ENCODE measurements at places on chromosomes 16 and 17.

- DNase-seq: no peak
Measured at GRCh38 chr17:76036497-76037261, 9.6 kb upstream of the EVPL start.

DNA sequence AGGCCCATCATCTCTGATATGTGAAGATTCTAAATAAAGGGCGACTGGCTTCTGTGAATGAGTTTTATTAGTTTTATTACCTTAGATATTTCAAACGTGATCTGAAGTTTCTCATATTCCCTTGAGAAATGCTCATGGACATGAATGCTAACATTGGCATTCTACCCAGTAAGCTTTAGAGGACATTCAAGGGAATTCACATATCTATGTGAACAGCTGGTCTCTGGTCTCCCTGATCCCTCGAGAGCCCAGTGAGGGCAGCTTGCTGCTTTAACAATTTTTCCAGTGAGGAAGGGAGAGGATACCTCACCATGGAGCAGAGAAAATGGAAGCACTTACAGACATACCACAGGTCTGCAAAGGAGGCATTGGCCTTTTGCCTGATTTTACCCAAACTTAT is 312.7 kb downstream of the CA10 start:
- DNase-seq: no peak

- no peak for DNase-seq
Measured at GRCh38 chr17:82470065-82470464, 11.5 kb downstream of the NARF start.

DNA sequence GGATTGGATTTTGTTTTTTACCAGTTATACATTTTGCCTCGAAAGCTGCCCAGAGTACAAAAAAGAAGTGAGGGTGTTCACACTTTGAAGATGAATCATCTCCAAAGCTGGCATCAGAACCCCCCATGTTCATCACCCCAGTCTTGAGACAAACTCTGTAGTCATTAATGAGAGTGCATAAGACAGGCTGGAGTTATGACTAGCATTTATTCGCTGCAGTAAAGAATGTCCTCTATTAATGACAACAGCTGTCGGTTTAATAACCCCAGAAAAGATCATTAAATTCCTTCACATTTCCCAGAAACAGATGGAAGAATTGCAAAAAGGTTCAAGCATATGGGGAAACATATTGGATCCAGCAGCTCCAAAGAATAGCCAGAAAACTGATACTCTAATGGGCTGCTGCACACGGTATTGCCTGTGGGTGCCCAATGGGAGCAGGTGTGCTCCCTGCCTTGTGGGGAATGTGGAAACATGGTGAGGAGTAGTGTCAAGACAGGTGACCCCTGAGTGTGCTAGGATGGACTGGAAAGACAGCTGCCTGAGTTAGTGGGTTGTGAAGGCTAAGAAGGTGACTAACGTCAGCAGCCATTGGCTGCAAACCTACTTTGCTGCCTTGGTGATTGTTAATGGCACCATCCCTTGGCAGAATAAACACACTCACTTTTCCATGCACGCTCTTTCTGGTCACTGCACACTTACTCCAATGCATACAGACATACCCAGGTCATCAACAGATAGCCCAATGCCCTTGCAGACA is 81.9 kb downstream of the AIPL1 start:
- no peak for DNase-seq

DNA sequence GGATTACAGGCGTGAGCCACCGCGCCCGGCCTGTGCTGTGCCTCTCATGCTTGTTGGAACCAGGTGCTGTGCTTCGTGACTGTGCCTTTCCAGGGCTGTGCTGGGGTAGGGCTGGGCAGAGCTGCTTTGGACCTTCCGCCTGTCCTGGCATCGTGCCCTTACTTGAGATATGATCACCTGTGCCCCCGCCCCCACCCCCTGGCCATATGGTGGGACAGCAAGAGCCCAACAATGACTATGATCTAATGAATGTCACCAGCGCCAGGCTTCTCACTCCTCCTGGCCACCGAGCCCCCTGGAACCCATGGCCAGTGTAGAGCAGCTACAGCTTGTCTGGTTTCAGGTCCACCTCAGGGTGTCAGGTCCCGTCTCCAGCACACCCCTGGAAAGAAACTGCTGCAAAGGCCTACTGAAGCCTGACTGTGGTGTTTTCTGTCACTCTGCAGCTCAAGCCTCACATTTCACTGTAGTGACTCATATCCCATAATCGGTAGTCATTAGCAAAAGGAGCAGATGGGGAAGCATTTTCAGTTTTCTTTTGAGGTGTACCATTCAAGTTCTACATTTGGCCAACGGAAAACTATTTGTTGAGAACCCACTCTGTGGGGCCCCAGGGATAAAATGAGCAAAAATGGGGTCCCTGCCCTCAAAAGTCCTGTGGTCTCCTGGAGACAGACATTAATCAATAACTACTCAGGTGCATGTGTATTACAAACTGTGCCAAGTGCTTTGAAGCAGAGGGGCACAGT is 22.1 kb downstream of the FCSK start:
- no peak for DNase-seq

GRCh38 chr16:66845791-66846221 is 1.6 kb downstream of the CA7 start:
- DNase-seq: no peak

GRCh38 chr17:80811181-80812105 is 180.2 kb upstream of the CHMP6 start:
- peak; percentile 34 for DNase-seq

DNA sequence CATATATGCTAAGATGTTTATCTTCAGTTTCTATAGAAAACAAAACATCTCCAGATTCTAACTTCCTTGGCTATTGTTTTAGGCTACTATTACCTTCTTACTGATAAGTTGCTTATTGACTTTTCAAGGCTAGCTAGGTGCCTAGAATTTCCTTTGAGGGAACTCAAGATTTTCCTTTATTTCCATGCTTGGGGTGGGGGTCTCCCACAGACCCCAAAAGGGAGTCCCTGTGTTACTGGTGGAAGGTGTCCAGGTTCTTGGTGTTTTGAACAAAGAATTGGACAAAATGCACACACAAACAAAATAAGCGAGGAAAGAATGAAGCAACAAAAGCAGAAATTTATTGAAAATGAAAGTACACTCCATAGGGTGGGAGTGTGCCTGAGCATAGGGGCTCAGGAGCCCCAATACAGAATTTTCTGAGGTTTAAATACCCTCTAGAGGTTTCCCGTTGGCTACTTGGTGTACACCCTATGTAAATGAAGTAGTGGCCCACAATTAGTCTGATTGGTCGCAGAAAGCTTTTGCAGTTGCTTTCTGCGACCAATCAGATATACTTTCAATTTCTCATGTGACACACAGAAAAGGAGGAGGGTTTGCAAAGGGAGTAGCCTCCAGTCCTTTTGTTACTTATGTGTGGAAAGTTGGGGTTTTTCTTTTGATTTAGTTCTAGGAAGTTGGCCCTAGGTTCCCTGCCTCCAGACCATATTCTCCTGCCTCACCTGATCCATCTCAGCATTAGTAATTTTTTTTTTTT is 67.5 kb downstream of the MARF1 start:
- no peak for DNase-seq

DNA sequence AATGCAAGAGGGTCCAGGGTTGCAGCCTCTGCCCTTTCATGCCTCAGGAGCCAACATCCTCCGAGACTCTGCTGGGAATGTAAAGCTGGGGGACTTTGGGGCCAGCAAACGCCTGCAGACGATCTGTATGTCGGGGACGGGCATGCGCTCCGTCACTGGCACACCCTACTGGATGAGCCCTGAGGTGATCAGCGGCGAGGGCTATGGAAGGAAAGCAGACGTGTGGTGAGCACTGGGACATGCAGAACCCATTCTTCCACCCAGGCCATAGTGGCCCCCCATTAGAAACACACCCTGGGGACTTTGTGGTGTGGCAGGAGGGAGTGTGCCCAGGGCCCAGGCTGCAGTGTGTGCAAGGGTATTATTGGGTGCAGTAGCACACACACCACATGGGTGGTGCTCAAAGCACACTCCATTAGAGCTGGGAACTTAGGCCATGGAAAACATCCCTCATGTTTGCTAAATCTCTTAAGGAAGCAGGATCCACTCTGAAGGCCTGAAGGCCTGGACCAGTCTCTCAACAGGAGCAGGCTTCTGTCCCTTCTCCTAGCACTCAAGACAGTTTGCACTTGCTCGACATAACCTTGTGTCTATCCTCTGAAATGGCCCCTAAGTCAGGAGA is 7.6 kb downstream of the LIMD2 start:
- DNase-seq: no peak

GRCh38 chr17:17361867-17362539 is 58.8 kb downstream of the NT5M start:
- DNase-seq: no peak

DNA sequence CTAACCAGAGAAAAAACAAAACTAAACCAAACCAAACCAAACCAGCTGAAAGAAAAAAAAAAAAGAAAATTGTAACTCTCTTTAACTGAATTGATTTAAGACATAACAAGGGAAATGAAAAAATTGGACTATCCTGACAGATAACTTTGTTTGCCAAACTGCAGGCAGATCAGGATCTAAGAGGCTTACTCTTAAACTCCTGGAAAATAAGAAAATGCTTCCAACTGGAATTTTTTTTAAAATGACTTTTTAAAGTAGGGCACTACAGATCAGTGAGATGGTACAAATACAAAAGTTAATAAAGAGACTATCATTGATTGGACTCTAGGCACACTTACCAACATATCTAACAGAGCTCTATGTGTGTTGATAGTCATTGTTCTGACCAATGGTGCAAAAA is 125.5 kb upstream of the KCNJ16 start:
- DNase-seq: no peak

DNA sequence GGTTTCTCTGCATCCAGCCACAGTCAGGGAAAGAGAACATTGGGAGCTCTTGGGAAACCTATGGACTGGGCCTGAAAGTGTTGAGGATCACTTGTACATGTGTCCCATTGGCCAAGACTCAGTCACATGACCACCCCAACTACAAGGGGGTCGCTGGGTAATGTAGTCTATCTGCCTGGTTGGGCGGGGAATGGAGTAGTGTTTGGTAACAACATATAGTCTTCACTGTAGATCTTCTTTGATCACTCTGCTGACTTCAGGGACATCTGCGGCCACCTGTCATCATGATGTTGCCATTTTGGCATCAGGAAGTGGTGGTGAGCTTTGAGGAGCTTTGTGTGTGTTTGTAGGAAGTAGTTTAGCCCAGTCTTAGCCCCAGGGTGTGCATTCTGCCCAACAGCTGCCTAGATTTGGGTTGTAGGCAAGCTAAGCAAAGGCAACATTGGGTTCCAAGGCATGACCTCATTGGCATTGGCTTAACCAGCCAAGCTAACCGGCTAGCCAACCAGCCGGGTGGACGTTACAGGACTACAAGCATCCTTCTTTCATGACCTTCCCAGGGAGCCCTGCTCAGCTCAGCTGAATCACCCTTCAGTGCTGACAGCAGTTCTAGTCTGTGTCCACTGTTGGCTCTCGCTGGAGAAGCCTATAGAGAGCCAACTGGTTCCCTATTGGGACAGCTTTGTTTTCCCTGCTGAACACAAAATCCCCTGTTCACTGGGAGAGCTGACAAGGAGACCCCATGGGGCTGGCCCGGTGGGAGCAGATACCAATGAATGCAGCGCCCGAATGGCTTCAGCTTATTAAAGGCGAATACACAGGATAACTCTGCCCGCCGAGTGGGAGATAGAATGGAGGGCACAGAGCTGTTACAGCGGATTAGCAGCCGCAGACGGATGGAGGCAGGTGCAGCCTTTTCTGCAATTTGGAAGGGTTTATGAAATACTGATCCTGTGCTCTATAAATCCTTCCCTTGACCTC is 178.6 kb downstream of the NTN1 start:
- no peak for DNase-seq

- no peak for DNase-seq
Measured at GRCh38 chr17:70217571-70217970, 48.2 kb downstream of the KCNJ2 start.

DNA sequence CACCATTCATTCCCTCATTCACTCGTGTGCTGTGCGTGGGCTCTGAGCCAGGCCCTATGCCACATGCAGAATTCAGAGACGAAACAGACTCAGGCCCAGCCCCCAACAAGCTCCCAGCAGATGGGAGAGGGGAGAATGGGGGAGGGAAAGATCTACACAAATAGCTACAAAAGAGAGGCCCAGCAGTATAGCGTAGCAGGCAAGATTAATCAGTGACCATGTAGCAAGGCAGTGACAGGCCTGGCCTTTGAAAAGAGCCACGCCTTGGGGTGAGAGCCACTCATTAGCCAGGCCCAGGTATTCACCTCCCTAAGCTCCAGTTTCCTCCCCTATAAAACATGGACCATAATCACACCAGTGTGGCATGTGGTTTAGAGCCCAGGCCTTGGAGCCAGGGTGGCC is 16.4 kb upstream of the KRT19 start:
- DNase-seq: no peak

DNA sequence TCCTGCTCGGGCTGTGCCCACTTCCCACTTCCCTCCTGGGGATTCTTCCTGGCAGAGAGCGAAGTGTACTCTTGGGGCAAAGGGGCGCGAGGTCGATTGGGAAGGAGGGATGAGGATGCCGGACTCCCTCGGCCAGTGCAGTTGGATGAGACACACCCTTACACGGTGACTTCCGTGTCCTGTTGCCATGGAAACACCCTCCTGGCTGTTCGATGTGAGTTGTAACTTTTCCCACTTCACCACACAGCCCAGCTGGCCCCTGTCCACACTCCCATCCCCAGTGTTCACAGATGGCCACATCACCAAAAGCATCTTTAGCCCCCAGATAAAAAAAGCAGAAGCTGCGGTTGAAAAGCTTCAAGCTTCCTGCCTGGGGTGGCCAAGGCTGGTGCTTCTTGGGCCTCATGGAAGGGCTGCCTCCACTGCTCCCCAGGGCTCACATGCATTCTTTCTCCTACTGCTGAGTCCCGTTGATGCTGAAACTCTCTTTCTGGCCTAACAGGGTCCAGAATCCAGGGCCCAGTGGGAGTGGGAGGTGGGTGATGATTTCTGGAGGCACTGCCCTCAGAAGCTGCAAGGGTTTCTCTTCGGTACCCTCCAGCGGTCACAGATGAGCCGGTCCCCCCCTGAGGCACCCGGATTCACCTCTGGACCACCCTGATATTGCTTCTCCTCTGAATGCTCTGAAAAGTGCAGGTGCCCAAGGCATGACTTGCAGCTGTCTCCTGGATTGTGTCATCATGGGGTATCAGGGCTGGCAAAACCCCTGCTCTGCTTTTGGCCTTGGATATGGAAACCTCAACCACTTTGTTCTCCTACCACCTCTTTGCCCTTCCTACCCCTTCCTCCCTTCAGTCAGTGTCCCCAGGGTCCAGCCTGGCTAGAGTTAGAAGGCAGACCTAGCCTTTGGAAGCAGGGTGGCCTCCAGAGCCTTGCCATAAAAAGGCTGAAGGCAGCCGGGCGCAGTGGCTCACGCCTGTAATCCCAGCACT is 2.2 kb upstream of the TRAF4 start:
- DNase-seq: no peak

GRCh38 chr17:46722662-46723285 is 95.7 kb downstream of the WNT3 start:
- DNase-seq: no peak

GRCh38 chr17:21301593-21302550 is 17.4 kb downstream of the MAP2K3 start:
- no peak for DNase-seq
